Activated CD4-positive, alpha-beta memory T cell treated with anti-CD3 and anti-CD28 coated beads, Interleukin-2, amount 10 ng/mL, durations not matched to agents 7 days and 5 days (primary cell): ENCODE measurements at places on chromosomes 7 and 10. TPM values are rescaled to one million over a fixed set of nuclear protein-coding genes. Genes with fewer than 3 reads are reported as not detected.

Gene LIPJ
- not detected for total RNA-seq

Gene PPP2R2D
- total RNA-seq = 40.8 TPM

Gene NKX2-3
- not detected for total RNA-seq

Gene PRR15
- not detected for total RNA-seq

Gene PSMC2
- total RNA-seq = 149 TPM

Gene MARVELD1
- total RNA-seq = 2.5 TPM

Gene SPDYE2
- total RNA-seq = 0.15 TPM

Gene DLX5
- total RNA-seq = not detected

Gene PRKCQ
- 69.3 TPM for total RNA-seq

Gene TWIST1
- 2.3 TPM for total RNA-seq

Gene LOXL4
- total RNA-seq = not detected

Gene LIPF
- total RNA-seq = not detected

Gene CUZD1
- total RNA-seq = 1.8 TPM
